ENCODE measurements at places on chromosomes 2 and 18.

DNA sequence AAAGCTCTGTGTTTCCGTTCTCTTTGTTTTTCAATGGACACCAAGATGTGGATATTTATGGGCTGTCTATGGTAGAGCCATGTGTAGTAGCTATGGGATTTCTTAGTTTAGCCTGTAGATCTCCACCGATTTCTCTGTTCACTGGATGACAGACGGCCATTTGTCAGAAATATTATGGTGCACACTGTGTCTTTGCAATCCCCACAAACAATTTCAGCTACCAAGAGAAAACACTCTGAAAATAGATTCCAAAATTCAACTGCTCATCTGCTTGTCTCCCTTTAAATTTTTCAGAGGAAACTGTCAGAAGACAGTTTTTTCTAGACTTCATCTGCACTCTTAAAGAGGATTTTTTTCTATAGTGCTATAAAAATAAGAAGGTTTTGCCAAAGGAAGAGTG, 166.8 kb downstream of the CD226 start:
- no peak for DNase-seq

DNA sequence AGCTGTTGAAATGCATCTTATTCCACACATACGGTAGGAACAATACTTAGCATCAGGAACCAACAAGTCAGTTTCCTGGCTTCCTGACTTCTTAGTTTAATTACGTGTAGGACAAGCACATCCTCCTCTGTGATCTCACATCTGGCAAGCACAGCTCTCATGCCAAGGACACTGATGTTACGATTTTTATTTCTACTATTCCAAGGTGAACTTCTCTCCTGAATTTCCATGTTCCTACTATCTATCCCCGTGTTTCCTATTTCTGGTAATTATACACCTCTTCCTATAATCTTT, 374.0 kb downstream of the NCKAP5 start:
- DNase-seq: no peak

DNA sequence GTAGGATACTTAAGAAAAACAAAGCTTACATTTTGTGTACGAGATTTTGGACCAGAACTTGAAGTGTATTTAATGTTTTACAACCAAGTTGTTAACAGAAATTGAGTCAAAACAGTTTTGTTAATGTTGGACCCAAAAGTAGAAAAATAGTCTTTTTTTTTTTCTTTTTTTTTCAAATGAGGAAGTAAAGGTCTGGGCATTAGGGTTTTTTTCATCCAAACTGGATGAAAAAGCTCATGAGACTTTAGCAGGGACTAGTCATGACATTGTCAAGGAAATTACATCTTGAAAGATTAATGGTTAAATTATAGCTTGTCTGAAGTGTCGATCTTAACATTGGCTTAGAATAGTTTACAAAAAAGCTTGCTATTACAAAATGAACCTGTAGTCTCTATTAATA, 32.3 kb downstream of the CCNT2 start:
- DNase-seq: no peak

GRCh38 chr2:159124441-159124911, 156.0 kb downstream of the TANC1 start:
- DNase-seq: peak; percentile 21

DNA sequence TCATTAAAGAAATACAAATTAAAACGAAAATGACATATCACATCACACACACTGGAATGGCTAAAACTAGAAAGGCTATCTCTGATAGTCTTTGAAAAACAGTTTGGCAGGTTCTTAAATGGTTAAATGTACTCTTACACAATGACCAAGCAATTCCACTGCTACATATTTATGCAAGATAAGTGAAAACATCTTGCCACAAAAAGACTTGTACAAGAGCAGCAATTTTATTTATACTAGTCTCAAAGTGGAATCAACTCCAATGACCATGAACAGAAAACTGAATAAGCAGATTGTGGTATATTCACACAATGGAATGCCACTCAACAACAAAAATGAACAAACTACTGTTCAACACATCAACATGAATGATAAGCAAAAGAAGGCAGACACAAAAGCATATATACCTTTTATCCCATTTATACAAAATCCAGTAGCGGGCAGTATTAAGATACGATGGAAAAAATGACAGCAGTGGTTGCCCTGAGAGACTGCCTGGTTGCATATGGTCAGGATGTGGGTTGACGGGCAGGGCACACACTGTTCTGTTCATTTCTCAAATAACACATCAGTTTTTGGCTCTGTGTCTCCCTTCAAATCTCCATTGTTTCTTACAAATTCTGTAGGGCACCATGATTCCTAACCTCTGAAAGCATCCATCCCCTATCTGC, 25.4 kb downstream of the SP100 start:
- peak; percentile 27 for DNase-seq

DNA sequence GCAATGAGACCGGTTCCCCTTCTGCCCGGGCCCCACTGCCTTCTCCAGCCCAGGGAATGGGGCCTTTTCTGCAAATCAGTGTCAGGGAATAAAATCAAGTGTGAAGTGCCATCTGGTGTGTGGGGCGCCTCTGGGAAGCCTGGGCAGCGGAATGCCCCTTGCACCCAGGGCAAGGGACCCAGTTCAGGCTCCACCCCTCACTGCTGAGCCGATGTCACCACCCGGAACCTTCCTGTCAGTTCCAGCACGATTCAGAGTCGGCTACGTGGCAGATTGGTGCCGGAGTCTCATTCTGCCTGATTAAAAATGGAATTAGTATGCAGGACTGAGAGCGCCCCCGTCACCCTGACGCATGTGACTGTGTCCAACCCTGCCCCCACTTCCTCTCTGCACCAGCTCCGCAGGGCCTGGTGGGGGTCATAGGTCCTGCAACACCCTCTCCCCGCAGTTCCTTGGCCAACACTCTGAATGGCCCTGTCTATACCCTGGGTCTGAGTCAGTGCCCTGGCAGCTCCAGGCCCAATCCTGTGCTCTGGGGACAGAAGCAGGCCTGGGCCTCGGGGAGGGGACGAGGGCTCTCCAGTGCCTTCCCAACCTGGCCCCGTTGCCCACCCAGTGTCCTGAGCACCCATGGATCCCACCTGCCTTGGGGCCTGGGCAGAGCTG, 8.2 kb upstream of the ALPI start:
- DNase-seq: no peak

- no peak for DNase-seq
These were observed 18.2 kb downstream of the SNORC start for GRCh38 chr2:232888099-232888836.

GRCh38 chr18:38494065-38494464, 928.5 kb upstream of the CELF4 start:
- no peak for DNase-seq

GRCh38 chr18:49618742-49619681, 57.2 kb downstream of the LIPG start:
- no peak for DNase-seq

GRCh38 chr2:114762986-114763385, 320.5 kb downstream of the DPP10 start:
- DNase-seq: no peak

DNA sequence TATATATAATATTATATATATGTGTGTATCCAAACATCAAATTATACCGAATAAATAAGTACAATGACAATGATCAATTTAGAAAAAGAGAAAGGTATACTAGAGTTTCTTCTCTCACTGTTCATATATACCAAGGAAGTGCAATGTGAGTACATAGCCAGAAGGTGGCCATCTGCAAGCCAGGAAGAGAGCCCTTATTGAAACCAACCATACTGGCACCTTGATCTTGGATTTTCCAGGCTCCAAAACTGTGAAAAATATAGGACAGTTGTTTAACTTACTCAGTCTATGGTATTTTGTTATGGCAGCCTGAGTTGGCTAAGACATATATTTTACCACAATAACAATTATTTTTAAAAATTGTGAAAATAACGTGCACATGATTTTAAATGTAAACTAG, 1490.2 kb upstream of the SLC39A10 start:
- DNase-seq: no peak

- no peak for DNase-seq
These were observed 19.6 kb upstream of the MC5R start for GRCh38 chr18:13804305-13804704.

DNA sequence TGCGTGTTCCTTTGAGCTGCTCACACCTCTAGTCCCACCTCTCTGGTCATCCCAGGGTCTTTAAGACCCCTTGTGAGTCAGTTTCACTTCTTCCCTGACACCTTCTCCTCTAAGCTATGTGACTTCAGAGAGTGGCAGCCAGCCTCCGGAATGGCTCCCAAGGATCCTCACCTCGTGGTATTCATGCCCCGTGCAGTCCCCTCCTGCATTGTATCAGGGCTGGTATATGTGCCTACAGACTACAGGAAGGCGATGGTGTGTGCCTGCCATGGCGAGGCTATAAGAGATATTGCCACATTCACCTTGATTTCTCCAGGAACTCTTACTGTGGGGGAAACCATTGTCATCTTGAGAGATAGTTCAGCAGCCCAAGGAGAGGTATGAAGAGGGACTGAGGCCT, 128.0 kb upstream of the SMAD2 start:
- DNase-seq: no peak

- DNase-seq: no peak
These were observed 71.0 kb downstream of the UPP2 start for GRCh38 chr2:158172719-158173118.

GRCh38 chr18:42038936-42039335, 83.9 kb downstream of the PIK3C3 start:
- no peak for DNase-seq

DNA sequence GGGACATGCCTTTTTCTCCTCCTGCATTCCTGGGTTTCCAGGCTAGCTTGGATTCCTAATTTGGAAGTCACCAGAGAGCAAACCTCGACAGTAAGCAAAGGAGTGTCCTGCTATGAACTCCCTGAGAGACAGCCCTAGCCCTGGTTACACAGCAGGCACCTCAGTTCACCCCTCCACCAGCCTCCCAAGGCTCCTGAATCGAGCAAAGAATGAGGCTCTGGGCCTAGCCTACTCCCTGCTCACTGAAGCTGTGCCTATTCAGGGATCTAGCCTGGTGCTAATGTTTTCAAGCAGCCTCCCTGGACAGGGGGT, 66.7 kb upstream of the RMDN2 start:
- no peak for DNase-seq

DNA sequence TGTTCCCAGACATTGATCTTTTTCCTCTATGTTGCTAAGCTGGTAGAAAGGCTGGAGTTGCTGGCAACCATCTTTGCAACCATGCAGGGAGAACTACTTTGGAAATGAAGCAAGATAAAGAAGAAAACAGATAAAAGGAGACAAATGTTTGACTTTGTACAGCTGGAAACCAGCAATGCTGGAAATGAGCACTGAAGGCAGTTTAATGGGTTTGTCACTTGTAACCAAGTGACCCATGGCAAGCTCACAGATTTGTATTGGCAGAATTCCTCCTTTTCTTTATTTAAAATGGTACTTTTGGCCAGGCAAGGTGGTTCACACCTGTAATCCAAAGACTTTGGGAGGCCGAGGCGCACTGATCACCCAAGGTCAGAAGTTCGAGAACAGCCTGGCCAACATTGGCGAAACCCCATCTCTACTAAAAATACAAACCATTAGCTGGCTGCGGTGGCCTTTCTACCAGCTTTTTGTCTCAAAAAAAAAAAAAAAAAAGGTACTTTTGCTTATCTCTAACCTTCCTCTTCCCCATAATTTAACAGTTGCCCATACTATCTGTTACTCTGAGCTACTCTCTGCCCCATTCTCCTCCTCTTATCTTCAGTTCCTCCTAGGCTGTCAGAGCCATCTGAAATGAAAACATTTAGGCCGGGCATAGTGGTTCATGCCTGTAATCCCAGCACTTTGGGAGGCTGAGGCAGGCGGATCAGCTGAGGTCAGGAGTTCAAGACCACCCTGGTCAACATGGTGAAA, 2.0 kb upstream of the BOLA3 start:
- DNase-seq: no peak

GRCh38 chr2:37189452-37190153, 1.1 kb upstream of the SULT6B1 start:
- no peak for DNase-seq

DNA sequence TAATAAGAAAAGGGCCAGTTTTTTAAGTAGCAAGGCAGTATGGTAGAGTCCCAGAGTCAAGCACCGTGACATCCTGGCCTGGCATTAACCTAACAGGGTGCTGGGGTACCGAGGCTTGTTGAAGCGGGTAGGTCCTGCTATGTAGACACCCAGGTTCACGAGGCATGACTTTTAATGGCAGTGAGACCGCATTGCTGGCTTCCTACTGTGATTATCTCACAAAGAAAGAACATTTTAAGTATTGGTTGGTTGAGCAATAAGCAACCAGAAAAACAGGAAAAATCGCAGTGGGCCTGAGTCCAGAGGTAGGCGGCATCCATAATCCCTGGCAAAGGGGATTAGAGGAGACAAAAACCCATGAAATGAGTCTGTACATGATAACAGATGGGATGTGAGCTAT, 927.9 kb upstream of the ACVR2A start:
- no peak for DNase-seq

GRCh38 chr2:60496475-60496874, 57.0 kb downstream of the BCL11A start:
- no peak for DNase-seq

DNA sequence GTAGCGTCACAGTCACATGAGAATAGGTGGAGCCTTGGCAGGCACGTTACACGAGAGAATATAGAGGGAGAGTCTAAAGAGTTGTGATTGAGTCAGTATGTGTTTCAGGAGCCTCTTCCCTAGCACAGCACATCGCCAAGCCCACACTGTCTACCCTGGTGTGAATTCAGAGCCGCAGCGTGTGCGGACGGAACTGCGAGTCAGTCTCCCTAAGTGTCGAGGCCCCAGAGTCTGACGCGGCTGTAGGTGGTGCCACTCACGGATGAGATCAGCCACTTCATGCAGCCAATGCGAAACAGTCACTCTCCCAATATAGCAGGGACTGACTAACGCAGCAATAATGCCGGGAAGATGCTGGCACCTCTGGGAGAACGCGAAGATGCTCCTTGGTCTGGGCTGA, 587.3 kb upstream of the ID2 start:
- no peak for DNase-seq

All from stimulated activated CD8-positive, alpha-beta memory T cell treated with anti-CD3 and anti-CD28 coated beads, Interleukin-4, amount 100 ng/mL, for 24 hours (primary cell).